CD4-positive, alpha-beta T cell treated with Interleukin-4 for 4 hours (primary cell): ENCODE measurements at places on chromosomes 7 and 10.

- DNase-seq = no peak
Measured at GRCh38 chr10:9781666-9782065, 1236.0 kb upstream of the CELF2 start.

GRCh38 chr10:36494371-36494770 lies 631.0 kb upstream of the ANKRD30A start:
- DNase-seq = no peak

GRCh38 chr10:99412099-99412498 lies 18.3 kb downstream of the GOT1 start:
- no peak for DNase-seq

DNA sequence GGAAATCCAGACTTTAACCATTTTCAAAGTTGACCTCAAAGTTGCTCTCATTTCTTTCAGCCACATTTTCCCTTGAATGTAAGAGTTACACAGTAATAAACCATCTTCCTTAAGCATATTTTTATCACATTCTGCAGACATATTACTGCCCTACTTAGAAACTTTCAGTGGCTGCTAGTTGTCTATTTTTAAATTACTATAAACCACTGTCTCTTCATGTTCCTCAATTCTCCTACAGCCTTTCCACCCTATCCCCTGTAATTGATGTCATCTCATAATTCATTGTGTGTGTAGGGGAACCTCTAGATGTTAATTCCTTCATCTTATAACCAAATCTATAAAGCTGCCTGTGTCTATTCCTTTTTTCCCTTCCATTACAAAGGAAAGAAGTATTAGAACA lies 78.1 kb upstream of the STRIP2 start:
- no peak for DNase-seq

DNA sequence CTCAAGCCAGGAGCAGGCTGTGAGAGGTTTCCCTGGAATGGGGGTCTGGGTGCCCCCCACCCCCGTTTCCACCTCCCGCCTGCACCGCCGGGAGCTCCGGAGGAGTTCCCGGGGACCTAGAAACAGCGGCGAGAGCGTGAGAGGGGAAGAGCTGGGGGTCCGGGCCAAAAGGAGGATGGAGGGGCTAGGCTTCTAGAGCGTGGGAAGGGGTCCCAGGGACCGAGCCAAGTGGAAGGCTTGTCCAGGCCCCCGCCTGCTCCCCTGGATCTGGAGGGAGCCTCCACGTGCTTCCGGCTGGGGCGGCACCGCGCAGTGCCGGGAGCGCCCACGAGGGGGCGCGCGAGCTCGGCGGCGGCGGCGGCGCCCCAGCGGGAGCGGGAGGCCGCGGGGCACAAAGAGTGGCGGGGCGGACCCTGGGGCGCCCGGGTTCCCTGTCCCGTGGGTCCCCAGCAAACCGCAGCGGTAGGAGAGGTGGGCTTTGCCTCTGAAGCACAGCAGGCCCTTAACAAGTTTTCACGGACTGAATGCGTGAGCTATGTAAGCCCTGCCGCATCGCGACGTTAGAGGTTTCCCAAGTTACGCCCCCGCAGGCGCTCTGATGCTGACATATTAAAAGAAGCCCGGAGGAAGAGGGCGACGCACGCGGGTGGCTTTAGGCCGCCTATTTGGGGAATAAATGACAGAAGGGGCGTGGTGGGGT lies 104.4 kb upstream of the LRRC4 start:
- DNase-seq = peak; percentile 4

DNA sequence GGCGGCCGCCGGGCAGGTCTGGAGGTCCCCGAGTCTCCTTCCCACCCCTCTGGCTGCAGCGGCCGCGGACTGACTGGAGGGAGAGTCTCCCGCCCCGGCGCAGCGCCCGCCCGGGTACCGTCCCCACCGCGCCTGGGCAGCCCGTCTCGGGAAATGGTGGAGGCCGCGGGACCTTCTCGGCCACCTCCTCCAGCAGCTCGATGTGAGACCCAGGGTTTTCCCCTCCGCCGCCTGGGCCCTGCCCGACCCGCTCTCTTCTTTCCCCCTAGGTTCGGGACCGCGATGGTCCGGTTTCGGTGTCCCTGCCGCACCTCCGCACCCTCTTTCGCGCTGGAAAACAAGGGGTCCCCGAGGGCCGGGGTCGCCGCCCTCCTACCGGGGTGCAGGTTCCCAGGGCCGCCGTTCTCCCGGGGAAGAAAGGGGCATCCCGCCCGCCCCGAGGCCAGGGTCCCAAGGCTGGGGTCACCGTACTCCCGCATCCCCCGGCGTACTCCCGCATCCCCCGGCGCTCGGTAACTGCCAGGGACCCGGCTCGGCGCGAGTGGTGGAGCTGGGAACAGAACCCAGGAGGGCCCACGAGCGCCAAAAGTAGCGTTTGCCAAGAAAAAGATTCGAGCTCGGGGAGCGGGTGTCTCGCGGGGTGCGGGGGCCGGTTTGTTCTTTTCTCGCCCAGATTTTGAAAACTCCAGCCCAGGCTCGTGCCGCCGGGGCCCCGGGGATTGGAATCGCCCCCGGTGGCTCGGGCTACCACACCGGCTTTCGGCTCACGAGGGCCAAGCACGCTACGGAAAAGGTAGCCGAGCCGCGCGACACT lies 3.4 kb downstream of the TNRC18 start:
- no peak for DNase-seq

- no peak for DNase-seq
Measured at GRCh38 chr10:122098924-122099323, 110.0 kb downstream of the TACC2 start.

DNA sequence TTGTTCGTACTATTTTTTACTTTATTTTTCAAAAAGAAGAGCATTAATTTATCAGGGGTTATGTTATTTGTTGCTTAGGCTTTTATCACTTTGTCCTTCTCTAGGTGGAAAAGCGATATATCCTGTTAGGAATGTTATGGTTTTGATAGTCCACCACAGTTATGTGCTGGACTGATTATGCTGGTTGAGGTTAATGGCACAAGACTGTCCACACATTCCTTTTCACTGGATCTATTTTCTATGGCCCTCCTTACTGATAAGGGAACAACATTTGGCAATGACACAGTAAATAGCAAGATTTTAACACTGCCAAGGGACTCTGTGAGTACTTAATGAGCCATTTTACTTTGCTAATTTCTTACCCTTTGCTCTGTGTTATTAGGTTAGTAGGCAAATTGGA lies 1212.3 kb downstream of the NXPH1 start:
- DNase-seq = no peak

DNA sequence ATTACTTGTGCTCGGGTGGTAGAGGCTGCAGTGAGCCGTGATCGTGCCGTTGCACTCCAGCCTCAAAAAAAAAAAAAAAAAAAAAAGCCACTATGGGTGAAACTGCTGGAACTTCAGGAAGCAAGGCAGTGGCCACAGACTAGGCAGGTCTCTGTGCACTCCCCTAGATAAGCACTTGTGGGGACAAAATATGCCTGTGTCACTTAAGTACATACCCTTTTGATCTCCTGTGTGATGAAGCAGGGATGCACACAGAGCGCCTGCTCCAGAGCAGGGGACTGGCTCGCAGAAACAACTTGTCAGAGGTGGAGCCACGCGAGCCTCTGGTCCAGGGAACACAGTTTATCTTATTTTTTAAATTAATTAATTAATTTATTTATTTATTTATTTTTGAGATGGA lies 42.9 kb upstream of the PSAP start:
- no peak for DNase-seq

DNA sequence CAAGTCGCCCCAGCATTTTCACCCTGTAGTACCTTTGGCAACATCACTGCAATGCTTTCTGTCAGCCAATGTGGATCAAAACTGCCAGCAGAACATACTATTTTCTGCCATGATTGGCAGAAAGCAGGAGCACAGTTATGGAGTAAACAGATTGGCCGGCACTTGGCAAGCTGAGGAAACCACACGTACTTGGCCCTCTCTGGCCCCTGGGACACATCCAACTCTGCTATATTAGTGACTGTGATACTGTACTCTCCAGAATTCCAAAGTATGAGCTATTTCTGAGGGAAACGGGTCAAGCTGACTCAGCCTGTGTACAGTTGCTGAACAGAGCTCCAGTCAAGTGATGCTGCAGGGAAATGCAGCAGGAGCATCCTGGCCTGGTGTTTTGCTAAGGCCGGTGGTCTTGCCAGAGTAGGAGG lies 39.8 kb upstream of the LANCL2 start:
- no peak for DNase-seq

DNA sequence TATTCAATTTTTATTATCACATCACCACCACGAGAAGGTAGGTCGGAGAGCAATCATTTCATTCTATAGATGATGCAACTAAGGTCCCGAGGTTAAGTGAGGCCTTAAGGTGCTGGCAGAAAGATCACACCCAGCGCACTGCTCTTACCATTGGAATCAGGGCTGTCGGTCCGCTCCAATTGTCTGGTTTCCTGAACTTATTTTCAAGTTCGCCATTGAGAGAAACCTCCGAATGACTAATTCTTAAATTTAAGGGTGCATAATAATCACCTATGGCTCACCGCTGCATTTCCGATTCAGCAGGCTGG lies 625 bp upstream of the GSTO2 start:
- no peak for DNase-seq

DNA sequence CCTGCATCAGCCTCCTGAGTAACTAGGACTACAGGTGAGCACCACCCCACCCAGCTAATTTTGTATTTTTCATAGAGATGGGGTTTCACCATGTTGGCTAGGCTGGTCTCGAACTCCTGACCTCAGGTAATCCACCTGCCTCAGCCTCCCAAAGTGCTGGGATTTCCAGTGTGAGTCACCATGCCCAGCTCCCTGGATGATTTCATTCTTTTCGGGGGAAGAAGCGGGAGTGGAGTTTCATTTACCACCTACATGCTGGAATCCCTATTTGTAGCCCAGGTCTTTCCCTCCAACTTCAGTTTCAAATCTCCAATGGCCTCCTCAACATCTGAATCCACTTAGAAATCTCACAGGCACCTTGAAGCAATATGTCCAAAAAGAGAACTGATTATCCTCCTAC lies 2.9 kb upstream of the BTRC start:
- no peak for DNase-seq

DNA sequence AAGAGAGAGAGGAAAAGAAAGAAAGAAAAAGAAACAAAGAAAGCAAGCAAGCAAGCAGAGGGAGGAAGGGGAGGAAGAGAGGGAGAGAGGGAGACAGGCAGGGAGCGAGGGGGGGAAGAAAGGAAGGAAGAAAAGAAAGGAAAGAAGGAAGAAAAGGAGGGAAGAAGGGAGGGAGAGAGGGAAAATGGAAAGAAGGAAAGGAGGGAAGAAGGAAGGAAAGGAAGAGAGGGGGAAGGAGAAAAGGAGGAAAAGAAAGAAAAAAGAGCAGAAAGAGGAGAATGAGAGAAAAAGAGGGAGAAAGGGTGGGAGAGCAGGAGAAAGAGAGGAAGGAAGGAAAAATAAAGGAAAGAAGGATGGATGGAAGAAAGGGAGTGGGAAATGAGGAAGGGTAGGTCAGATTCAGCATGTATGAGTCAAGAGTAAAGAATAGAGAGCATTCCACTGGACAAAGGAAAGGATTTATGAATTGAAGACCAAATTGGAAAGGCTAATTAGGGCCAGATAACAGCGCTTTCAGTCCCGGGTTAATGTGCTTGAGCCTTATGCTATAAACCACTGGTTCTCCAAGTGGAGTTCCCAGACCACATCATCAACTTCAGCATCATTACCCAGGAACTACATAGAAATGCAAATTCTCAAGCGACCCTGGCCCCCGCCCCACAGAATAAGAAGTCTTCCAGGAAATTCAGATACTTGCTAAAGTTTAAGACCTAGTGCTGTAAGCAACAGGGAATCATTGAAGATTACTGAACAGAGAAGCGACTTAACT lies 85.1 kb downstream of the C10orf90 start:
- DNase-seq = no peak

DNA sequence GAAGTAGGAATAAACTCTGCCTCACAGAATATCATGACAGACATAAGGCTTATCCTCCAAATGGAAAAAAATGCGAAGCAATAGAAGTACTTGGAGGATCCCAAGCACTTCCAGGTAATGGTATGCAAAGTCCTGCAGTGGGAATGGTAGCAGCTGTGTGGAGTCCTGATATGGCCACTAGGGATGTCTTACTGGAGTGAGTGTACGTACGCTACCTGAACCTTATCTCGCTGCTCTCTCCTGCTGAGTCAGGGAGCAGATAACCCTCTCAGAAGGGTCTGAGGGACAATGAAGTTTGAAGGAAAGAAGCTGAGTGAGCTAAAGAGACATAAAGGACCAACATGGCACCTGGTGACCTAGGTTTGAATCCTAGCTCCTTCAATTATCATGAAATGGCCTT lies 42.2 kb downstream of the CH25H start:
- DNase-seq = no peak

DNA sequence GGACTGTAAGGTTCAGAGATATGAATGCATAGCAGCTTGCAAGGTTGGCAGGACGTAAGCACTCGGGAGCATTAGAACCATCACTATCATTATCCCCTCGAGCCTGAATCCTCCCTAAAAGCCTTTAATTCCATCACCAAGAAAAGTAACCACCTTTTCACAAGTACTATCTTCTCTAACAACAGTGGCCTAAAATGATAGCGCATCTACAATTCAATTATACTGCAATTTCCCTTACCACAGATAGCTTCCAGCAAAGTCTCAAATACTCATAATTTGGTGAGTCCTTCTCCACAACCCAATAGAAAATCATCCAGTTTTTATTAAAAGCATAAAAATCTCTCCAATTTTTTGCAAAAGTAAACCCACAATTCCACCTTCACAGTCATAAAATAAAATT lies 42.0 kb downstream of the COL1A2 start:
- no peak for DNase-seq

DNA sequence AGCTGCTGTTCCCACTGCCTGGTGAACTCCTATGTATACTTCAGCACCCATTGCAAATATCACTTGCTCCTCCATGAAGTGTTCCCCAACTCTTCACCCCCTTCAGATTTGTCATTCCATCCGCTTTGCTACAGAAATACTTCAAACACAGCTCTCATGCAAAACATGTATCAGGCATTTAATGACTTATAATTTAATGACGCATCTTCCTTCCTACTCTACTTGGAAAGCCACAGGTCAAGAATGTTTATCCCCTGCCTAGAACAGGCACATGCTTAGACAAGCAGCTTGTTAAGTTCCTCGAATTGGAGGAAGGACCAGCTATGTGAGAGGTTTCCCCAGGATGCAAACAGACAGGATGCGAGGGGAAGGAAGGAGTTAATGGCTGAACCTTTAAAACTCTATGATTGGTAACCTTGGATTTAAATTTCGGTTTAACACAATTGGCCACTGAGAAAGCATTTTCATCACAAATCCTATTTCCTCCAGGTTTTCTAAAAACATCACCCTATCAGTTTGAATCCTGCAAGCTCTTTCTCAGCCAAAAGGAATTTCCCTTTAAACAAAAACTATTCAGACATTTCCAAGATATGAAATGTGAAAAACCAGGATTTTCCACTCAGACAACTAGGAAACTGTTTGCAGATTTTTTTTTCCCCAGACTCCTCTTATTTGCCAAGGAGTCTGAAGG lies 11.5 kb downstream of the CREB3L2 start:
- DNase-seq = no peak
